ENCODE measurements at places on chromosomes 4 and X. TPM values are rescaled to one million over a fixed set of nuclear protein-coding genes. Genes with fewer than 3 reads are reported as not detected.

The GPM6B gene
- 1.8 TPM for total RNA-seq

The SYN1 gene
- 0.12 TPM for total RNA-seq

The GRXCR1 gene
- not detected for total RNA-seq

DNA sequence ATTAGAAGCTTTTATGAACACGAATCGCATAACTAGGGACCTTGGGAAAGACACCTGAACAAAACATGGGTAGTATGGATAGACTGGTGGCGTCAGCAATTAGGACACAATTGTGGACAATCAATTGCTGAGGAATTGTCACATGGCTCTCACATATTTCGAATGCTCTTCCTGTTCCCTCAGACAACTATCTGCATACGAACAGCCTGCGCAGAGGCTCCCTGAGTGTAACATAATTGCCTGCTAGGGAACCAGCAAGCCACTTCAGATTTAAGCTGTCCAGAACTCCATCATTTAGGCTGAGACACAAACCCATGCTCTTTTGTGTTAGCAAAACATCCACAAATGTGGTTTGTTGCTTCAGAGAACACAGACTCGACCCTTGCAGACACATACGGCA is 160.8 kb downstream of the MGST2 start:
- DNase-seq, result no peak

Measured in RPMI7951 (cell line).